T follicular helper cell (primary cell): ENCODE measurements at places on chromosomes 2 and 18.

GRCh38 chr2:234678711-234679110 is 181.8 kb upstream of the ARL4C start:
- no peak for DNase-seq

DNA sequence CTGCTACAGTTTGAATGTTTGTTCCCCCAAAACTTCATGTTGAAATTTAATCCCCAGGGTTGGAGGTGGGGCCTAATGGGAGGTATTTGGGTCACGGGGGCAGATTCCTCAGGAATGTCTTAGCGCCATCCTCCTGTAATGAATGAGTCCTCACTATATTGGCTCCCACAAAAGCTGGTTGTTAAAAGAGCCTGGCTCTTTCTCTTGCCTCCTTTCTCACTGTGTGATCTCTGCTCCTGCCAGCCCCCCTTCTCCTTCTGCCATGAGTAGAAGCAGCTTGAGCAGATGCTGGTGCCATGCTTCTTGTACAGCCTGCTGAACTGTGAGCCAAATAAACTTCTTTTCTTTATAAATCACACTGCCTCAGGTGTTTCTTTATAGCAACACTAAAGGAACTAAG is 721.0 kb upstream of the PKDCC start:
- DNase-seq, result no peak

DNA sequence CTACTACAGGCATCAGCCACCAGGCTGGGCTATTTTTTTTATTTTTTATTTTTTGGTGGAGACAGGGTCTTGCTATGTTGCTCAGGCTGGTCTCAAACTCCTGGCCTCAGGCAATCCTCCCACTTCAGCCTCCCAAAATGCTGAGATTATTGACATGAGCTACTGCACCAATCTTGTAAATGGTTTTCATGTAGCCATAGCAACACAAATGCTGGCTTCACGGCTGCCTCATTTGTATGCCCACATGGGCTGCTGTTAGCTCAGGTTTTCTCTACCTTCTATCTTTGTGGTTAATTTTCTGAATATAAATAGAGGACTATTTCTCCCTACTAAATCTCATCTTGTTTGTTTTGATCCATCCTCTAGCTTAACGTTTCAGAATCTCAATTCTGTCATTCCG is 58.2 kb downstream of the PLEKHM3 start:
- no peak for DNase-seq

GRCh38 chr18:24974431-24974830 is 377.5 kb downstream of the ZNF521 start:
- no peak for DNase-seq

GRCh38 chr2:126736133-126736874 is 80.3 kb downstream of the GYPC start:
- no peak for DNase-seq

- DNase-seq, result no peak
These were observed 116.6 kb upstream of the RBBP8 start for GRCh38 chr18:22816266-22817176.

GRCh38 chr2:207362716-207363115 is 167.0 kb upstream of the CREB1 start:
- no peak for DNase-seq

GRCh38 chr18:22563164-22563583 is 145.5 kb upstream of the CTAGE1 start:
- no peak for DNase-seq

DNA sequence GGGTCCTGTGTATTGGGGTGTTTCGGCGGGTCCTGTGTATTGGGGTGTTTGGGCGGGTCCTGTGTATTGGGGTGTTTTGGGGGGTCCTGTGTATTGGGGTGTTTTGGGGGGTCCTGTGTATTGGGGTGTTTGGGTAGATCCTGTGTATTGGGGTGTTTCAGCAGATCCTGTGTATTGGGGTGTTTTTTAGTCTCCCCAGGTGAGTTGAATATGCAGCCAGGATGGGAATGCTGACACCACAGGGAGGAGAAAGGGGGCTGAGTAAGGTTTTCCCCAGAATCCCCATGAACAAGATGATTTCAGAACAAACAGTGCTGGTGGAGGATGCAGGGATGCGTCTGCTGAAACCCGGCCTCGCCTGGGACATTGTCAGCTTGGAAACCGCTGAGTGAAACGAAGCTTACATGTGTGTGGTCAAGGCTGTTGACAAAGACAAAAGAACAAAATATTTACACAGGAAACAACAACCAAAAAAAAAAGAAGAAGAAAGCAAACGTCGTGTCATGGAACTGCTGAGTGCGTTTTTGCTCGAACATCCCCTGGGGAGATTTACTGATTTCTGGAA is 88.5 kb upstream of the ODC1 start:
- no peak for DNase-seq

DNA sequence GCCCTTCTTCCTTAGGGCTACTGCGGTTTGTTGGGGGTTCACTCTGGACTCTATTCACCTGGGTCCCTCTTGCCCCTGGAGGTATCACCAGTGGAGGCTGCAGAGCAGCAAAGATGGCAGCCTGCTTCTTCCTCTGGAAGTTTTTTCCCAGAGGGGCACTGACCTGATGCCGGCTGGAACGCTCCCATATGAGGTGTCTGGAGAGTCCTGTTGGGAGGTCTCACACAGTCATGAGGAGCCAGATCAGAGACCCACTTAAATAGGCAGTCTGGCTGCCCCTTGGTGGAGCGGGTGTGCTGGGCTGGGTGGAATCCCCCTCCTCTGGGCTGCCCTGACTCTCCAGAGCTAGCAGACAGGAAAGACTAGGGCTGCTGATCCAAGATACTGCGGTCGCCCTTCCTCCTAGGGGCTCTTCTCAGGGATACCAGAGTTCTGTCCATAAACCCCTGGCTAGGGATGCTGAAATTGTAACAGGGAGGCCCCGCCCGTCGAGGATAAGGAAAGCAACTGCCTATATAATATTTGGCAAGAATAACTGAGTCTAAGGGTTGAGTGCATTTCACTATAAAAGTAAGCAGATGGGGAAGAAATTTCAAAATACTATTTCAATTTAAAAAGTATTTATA is 140.7 kb downstream of the NOL4 start:
- DNase-seq, result no peak

- no peak for DNase-seq
These were observed 67.2 kb downstream of the COLEC12 start for GRCh38 chr18:433298-433697.

DNA sequence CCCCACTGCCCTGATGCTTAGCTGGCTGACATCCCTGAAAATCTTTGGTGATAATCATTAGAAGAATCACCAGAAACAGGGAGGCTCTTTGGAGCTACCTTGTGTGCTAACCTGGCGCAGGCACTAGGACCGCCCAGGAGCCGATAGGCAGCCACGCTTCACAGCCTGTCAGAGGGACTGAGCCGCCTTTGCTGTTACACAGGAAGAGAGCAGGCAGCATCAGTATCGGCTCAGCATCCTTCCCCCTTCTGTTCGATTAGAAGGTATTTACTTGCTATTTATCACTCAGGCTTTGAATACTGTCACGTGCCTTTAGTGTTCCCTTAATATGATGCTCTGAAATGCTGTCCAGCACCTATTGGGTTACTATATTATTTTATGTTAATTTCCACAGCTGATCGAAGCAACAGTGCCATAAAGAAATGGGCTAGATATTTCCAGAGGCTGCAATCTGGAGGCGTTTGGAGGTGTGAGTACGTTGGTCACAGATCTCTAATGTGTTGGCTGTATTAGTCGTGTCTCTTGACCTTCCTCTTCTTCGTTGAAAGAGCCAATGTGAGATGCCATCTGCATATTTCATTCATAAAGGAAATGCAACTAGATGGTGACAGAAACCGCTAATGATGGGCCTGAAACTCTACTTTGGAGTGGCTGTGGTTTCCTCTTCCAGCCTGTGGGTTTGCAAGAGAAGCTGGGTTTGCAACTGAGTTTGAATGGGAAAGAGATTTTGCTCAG is 110.4 kb upstream of the RAB27B start:
- DNase-seq, result no peak

DNA sequence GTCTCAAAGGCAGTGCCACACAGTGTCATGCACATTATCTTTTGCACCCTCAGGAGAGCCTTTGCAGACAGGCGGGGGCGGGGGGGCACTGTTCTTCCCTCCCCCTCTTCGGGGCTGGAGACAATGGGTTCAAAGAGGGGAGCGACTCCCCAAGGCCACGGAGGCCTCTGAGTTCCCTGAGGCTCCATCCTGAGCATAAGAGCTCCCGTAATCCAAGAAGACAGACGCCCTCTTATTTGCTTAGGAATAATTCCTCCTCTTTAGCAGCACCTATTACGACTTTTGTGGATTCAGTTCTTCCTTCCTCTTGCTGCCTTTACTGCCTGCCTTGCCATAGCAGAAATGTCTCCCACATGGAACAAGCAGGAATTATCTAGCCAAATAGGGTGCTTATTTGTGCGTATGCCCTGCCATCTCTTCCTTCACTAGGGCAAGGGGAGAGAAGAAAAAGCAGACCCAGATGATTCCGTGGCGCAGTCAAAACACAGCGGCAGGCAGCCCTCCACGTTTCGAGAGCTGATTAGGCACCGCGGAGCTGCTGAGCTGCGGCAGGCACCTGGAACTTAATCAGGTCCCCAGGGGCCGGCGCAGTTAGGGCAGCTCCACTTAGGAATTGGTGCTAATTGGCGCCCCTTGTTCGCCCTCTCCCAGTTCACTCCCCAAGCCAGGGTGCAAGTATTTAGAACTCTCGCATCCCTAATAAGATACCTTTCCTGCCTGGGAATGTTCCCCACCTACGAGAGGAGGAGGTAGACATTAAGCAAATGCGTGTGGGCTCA is 233.4 kb upstream of the MYT1L start:
- DNase-seq, result no peak

GRCh38 chr2:6860296-6860695 is 5.4 kb downstream of the CMPK2 start:
- no peak for DNase-seq

- no peak for DNase-seq
These were observed 164.6 kb downstream of the GULP1 start for GRCh38 chr2:188456114-188456909.

DNA sequence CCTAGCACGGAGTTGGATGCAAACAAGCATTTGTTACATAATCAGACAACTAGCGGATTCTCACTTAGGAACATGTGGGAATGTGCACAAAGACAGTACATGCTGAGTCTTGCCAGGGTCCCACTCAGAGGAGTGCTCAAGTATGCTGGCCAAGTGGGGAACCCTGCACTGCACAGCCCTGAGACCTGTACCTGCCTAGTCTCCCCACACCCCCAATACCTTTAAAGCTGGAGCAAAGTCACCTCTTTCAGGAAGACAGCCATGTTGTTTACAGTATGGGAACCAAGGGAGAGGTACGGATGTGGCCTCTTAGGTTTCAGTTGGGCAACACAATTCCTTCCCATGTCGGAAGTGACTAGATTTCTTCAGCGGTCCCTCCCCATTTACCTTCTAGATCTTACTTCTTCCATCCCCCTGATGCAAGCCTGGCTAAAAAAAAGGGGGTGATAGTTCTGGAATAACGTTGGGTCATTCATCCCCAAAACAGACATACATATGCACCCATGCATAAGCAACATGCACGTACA is 10.7 kb downstream of the CXCR1 start:
- DNase-seq, result no peak

DNA sequence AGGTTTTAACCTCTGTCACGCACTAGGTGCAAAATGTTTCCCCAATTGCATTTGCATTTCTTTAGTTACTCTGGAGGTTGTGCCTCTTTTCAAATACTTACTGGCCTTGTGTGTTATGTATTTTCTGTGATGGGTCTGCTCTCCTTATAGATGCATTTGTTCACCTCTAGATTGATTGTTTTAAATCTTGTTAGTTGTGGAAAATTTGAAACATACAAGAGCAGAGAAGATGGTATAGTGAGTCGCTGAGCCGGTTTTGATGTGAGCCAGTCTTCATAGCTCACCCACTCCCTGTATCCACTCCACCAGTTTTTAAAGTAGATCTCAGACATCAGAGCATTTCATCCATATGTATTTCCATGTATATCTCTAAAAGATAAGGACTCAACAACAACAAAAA is 6.5 kb downstream of the IMP4 start:
- DNase-seq, result no peak

GRCh38 chr2:64768491-64769005 is 114.8 kb upstream of the SERTAD2 start:
- DNase-seq, result no peak

DNA sequence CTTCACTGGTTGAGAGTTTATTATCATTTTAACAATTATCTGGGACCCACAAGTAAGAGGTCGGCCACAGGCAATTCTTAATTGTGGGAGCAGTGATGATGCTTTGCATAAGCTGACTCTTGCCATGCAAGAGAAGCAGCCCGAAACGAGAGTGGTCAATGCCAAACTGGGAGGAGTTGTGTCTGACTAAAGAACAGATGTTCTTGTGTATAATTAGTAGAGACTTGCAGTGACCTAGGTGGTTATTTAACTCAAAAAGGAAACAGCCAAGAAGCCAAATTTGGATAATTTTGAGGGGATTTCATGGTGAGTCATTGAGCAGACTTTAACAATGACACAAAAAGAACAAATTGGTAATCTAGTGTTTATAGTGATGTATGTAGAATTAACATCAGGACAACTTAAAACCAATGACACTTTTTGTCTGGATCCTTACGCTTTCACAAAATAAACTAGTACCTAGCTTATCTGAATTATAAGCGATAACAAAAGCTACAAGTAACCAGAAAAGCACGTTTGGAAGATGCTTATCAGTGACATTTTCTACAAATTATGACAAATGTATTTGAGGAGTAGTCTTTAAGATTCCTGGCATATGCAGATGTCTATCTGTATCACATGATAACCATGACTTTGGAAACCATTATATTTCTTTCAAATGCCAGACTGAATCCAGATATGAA is 184.7 kb upstream of the DLGAP1 start:
- DNase-seq, result no peak

DNA sequence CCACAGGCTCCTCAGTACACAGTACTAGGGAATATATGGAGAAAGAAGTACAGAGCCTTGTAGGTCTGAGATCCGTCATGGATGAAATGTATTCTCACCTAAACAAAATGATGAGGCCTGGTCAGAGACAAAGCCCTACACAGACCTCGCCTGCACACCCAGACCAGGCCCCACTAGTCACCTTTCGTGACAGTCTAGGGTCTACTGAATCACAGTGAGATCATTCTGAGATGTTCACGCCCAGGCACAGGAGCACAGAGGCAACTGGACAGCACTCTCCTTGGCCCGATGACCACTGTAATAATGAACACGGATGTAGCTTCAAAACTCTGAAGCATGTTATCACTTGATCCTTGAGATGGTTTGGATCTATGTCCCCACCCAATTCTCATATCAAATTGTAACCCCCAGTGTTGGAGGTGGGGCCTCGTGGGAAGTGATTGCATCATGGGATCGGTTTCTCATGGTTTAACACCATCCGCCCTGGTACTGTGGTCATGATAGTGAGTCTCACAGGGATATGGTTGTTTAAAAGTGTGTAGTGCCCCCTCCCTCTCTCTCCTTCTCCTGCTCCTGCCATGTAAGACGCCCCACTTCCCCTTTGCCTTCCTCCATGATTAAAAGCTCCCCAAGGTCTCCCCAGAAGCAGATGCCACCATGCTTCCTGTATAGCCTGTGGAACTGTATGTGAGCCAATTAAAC is 15.1 kb downstream of the DOCK10 start:
- DNase-seq, result no peak

DNA sequence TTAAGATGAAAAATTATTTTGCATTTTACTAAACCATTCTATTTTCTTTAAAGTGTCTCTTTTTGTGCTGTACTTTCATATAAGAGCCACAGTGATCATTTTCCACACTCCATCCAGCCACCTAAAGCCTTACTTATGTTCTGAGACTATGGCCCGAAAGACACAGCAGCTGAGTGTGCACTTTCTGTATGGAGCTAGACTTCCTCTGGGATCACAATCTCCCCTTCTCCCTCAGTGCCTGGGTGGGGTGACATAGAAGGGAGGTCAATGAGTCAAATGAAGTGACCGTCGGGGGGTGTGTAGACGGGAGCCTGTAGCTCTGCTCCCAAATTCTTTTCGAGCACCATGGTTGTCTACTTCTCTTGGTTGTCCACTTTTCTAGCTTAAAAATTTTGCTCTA is 97.8 kb upstream of the ARL4C start:
- no peak for DNase-seq
